ENCODE measurements at places on chromosomes 7 and 10.

DNA sequence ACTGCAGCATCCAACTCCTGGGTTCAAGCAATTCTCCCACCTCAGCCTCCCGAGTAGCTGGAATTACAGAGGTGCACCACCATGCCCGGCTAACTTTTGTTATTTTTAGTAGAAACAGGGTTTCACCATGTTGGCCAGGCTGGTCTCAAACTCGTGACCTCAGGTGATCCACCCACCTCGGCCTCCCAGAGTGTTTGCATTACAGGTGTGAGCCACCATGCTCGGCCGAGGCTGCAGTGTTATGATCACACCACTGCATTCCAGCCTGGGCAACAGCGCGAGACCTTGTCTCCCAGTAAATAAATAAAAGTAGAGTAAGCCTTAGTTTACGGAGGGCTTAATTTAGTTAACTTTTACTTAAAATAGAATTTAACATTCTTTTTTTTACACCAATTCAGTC lies 23.7 kb upstream of the IGF2BP3 start:
- no peak for DNase-seq

- no peak for DNase-seq
Observed at GRCh38 chr10:33553748-33554571, 219.5 kb upstream of the NRP1 start.

DNA sequence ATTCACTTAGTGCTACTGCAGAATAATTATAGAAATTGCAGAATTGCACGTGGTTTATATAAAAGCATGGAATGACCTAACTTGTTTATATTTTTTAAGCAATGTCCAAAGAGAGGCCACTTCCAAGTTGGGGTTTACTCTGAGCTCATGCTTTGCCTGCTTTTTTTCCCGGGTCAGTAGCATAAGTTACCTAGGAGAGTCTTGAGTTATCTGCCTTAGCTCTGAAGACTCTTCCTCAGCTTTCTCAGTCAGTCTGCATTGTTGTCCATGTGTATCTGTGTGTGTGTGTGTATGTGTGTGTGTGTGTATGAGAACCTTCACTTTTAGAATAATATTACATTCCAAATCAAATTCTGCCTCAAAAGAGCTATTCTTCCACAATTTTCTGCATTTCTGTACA lies 239.5 kb upstream of the TCF7L2 start:
- DNase-seq: no peak

- DNase-seq: no peak
Observed at GRCh38 chr10:96651998-96652431, 65.2 kb upstream of the TM9SF3 start.

GRCh38 chr10:125218967-125219366 lies 58.6 kb upstream of the CTBP2 start:
- no peak for DNase-seq

DNA sequence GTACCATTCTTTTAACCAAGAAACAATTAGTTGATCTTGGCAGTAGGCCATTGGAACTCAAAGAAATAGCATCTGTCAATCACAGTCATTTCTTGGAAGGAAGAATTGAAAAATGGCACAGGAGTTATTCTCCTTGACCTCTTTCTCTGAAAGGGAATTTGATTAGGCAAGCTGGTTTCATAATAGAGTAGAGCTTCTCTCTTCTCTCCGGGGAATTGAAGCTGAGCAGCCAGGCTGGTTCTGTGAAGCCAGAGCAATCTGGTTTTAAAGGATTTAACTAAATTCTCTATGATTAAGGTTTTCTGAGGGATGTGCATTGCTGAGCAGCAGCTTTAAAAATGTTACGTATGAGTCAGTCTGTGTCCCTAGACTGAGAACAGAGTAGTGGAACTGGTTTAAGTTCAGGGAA lies 70.2 kb downstream of the AHCYL2 start:
- no peak for DNase-seq

DNA sequence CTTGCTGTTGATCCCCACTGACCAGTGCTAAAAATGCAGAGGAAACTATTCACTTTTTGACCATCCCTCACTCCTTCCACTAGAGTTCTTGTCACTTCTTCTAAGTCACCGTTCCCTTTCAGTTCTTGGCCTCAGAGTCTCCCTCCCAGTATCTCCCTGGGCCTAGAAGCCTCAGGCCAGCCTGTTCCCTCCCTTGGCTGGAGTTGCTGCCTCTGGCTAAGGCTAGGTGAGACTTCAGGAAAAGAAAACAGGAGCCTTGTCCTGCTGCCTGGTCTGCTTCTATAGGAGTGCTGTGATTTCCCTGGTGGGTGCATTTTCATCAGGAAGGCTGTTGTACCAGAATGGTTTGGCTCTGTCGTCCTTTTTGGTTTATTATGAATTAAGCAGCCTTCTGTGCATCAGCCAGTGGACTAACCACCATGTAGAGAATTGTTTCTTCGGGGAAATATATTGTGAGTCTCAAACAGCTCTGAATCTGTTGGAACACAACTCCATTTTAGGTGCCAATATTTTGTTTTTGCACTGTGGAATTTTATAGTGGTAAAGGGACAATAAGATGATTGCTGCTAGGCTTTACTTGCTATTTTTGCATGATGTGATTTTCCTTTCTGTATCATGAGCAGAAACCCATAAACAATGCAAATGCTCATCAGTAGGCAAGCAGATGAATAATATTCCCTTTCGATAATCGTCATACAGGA lies 233.4 kb upstream of the FZD1 start:
- DNase-seq: no peak

GRCh38 chr10:27513451-27514191 lies 9.5 kb downstream of the RAB18 start:
- no peak for DNase-seq

- DNase-seq: no peak
Observed at GRCh38 chr10:11789306-11789705, 33.9 kb upstream of the PROSER2 start.

GRCh38 chr7:126840869-126841268 lies 411.9 kb downstream of the GRM8 start:
- no peak for DNase-seq

- no peak for DNase-seq
Observed at GRCh38 chr7:148697256-148698006, 1.3 kb upstream of the CUL1 start.

- DNase-seq: no peak
Observed at GRCh38 chr10:117454502-117454901, 79.3 kb upstream of the PDZD8 start.

DNA sequence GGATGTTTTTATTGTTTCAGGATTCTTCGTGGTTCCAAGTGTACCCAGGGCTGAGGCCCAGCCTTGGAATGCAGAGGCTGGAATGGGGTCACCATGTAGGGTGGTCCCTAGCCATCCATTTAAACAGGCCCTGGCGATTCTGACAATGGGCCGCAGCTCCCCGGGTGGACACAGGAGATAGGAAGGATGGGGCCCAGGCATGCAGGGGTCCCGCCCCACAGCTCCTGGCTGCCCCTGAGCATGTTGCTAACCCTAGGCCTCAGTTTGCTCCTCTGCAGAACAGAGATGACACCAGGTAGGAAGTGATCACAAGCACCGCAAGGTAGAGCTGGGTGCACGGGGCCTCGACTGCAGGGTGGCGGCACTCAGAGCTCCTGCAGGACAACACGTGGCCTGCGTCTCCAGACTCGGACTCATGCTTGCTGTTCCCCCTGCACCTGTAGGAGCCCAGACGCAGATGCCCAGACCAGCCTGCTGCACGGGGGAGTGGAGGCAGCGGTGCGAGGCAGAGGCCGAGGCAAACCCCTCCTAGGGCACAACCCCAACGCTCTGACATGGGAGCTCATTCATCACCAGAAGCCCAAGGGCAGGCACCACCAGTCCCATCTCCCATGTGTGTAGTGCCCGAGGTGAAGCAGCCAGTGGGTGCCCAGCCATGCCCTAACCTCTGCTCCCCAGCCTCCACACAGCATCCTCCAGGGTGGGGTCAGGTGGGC lies 25.5 kb downstream of the VIPR2 start:
- no peak for DNase-seq
